Stimulated activated CD4-positive, alpha-beta T cell treated with anti-CD3 and anti-CD28 coated beads, Interleukin-1b, Interleukin-23, amount 100 ng/mL, for 1 hour (primary cell): ENCODE measurements at places on chromosomes 12 and 14.

- no peak for DNase-seq
Measured at GRCh38 chr14:37546621-37547447, 48.2 kb downstream of the FOXA1 start.

GRCh38 chr14:44961151-44961553, 595 bp downstream of the KLHL28 start:
- no peak for DNase-seq

DNA sequence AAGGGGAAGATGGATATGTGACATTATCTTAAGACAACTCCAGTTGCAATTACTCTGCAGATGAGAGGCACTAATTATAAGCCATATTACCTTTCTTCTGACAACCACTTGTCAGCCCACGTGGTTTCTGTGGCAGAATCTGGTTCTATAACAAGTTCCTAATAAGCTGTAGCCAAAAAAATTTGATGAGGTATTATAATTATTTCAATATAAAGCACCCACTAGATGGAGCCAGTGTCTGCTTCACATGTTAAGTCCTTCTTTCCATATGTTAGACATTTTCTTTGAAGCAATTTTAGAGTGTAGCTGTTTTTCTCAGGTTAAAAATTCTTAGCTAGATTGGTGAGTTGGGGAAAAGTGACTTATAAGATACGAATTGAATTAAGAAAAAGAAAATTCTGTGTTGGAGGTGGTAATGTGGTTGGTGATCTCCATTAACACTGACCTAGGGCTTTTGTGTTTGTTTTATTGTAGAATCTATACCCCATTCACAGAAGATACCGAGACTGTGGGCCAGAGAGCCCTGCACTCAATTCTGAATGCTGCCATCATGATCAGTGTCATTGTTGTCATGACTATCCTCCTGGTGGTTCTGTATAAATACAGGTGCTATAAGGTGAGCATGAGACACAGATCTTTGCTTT, 36.9 kb downstream of the PSEN1 start:
- no peak for DNase-seq

DNA sequence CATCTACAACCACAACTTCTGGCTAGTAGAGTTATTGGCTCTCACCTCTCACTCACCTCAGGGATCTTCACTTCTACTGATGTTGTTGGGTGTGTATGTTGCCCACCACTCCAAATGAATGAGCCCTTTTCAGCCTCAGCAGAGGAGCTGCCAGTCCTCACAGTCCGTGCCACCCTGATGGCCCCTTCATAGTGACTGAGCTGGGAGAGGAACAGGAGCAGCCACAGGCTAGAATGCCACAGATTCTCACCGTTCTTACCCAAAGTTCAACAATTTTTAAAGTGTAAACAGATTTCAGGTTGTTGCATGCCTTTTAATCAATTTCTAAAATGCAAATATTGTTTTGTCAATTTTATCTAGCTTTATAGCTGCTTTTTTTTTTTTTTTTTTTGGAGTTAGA, 74.5 kb upstream of the DNM1L start:
- DNase-seq: no peak

GRCh38 chr12:24803430-24804245, 145.3 kb downstream of the BCAT1 start:
- no peak for DNase-seq

DNA sequence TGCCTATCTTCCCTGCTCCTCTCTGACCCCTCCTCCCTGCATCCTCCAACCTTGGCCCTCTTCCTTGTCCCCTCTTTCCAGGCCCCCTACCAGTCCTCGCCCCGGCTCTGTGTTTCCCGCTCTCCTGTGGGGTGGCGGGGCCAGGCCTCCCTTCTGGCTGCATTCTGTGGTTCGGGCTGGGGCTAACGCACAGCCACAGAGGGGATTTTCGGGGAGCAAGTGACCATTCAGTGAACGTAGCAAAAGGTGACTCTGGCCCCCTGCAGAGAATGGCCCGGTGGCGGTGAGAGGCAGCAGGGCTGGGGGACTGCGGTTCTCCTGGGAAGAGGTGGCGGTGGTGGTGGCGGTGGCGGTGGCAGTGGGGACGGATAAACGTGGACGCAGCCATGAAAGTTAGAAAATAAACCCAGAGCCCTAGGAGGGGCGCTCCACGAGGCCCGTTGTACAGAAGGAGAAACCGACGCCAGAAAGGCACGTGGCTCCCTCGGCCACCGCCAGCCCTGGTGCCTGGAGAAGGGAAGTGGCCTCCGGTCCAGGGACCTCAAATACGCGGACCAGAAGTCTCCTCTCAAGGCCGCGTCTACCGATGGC, 269.6 kb downstream of the ADGRD1 start:
- DNase-seq: no peak

DNA sequence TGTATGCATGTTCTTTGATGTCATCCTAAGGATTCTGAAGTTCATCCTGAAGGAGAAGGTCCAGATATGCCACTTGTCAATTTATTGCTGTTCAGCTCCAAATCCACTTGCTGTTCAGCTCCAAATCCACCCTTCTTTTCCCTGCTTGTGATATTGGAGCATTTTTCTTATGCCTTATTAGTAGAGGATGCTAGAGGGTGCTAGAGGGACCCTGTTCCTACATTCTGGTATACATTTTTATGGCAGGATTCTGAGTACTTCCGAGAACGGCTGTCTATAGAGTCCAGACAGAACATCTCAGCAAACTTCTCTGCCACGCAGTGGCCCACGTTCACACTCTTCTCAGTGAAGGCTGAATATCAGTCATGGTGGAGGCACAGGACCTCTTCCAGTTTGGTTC, 406.7 kb downstream of the NOVA1 start:
- DNase-seq: no peak
